GM03348 (cell line): ENCODE measurements at places on chromosomes 1 and 21.

- DNase-seq: peak; percentile 70
Measured at GRCh38 chr1:203463469-203464062, 12.0 kb upstream of the PRELP start.

GRCh38 chr1:31591425-31592093 lies 15.2 kb downstream of the TINAGL1 start:
- no peak for DNase-seq

- peak; percentile 41 for DNase-seq
Measured at GRCh38 chr1:150971583-150972416, 2.8 kb downstream of the CERS2 start.

DNA sequence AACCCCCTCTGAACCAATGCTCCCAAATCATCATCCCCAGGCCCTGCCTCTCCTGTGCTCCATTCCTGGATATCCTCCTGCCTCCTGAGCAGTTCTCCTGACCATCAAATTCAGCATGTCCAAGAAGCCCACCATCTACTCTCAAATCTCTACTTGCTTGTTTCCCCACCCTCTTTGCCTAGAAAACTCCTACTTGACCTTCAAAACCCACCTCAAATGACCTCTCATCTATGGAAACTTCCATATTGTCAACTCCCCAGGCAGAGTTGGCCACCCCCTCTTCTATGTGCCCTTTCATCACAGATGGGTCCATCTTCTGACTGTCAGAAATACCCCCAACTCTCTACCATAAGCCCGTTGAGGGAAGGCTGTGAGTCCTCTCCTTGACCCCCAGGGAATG lies 16.8 kb downstream of the ADGRB2 start:
- DNase-seq: no peak

- DNase-seq: no peak
Measured at GRCh38 chr21:18170829-18171228, 73.8 kb upstream of the CHODL start.

DNA sequence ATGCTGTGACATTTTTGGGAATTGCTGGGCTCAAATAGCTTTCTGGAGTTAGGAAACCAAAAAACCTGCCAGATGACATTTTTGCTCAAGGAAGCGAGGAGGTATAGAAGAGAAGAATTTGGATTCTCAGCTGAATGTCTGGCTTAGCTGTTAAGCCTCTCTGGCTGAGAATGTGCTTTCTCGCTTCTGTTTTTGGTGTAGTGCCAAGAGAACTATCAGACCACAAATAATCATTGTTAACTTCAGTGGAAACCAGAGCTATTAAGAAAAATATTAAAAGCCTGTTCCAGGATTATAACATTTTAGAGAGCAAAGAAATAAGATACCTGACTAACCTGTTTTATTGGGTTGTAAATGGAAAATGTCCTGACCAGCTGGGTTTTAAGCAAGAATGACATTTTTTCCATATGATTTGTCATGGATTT lies 39.5 kb upstream of the DIPK1A start:
- peak; percentile 23 for DNase-seq

- DNase-seq: no peak
Measured at GRCh38 chr1:36258960-36259344, 34.7 kb downstream of the THRAP3 start.

- peak; percentile 67 for DNase-seq
Measured at GRCh38 chr1:111656086-111657017, 36.8 kb downstream of the RAP1A start.

GRCh38 chr1:155834296-155834926 lies 22.6 kb downstream of the GON4L start:
- DNase-seq: peak; percentile 44

DNA sequence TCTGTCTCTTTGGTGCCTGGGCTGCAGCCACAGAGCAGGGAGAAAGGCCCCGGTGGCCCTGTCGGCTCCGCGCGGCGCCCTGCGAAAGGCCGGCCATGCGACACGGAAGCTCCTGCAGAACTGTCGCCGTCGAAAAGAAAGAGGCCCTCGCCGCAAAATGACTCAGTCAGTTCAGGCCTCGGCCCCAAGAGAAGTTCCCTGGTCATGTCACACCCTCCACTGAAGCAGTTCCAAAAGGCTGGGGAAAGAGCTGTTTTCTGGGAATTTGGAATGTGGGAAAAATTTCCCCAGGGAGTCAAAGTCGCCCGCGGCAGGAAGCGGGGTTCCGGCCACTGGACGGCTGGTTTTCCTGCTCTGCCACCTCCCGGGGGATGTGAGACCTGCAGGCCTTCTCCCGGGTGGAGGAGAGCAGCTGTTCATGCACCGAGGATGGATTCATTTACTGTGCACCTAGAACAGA lies 115.8 kb upstream of the ZNF678 start:
- peak; percentile 79 for DNase-seq

DNA sequence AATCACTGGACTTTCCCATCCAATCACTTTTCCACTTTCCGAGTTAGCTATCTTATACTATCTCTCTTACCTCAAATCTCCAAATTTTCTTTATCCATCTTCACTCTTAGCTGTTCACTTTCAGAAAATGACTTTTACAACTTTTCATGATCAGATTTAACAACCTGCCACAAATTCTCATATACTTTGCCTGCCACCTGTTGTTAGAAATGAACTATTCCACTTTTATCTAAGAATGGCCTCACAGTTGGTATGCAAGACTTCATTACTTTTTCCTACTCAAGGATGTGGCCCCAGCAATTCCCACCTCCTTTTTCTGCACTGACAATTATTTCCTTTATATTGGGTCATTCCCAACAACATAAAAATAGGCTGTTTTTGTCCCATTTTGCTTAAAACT lies 93.6 kb upstream of the DEPDC1 start:
- no peak for DNase-seq

DNA sequence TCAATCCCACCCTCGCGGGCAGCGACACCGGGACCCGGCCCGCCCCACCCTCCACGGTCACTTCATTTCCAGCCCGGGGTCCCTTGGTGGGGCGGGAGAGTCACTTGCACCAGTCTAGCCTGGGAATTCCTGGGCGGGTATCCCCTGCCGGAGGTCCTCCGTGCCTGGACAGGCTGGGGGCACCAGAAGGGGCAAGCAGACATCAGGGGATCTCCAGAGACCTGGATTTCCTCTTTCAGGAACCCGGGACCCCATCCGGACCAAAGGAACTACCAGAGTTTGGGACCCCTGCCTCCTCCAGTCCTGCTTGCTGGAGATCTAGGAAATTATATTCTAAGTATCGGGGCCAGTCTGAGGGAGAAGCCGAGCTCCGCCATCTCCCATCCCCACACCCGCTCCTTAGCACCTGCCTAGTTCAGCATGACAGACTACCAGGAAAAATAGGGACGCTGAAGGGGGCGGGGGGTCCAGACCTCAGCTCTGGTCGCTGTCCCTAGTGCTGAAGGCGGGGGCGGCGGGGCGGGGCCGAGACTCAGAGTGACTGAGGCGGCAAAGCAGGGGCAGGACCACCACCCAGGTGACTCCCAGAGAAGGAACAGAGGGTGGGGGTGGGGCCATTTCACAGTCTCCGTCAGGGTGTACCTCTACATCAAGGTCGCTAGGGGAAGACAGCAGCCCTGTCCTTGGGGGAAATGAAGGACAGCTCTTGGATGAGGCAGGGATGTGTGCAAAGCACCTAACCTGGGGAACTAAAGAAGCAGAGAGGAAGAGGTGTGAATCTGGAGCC lies 832 bp downstream of the HCN3 start:
- peak; percentile 61 for DNase-seq

GRCh38 chr1:157597959-157598667 lies at the start of gene FCRL4:
FCRL4 (minus strand) TSS chr1:157598085; CDS start chr1:157597944, 141 bp downstream.
- DNase-seq: no peak

DNA sequence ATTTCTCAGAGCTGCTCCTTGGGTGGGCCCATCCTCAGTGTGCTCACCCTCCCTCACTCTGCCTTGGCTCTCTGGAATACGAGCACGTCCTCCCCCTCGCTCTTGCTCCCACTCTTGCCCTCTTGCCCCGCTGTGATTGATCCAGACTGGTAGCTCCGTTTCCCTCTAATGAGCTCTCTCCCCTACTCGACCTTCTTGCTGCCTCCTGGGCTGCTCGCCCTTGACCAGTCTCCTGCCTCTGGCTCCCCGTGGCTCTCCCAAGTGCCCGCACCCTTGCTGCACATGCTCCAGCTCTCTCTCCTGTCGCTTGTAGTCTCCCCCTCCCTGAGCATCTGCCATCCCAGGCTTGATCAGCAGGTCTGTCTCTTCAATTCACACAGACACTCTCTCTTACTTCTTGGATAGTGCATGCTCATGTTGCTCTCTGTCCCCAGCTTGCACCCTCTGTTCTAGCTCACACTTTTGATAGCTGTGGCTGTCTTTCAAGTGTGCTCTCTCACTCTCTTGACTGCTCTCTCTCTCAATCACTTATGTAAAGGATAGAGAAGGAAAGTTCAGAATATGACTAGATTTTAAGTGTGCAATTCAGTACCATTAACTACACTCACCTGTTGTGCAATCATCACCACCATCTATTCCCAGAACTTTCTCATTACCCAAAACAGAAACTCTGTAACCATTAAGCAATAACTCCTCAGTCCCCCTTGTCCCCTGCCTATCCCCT lies 51.1 kb downstream of the PHC2 start:
- DNase-seq: no peak

GRCh38 chr1:26373789-26374188 lies 1.2 kb upstream of the ZNF683 start:
- DNase-seq: peak; percentile 16

- no peak for DNase-seq
Measured at GRCh38 chr1:223234170-223234514, 91.1 kb upstream of the TLR5 start.

GRCh38 chr1:1313500-1314236 lies 5.3 kb downstream of the PUSL1 start:
- no peak for DNase-seq

- DNase-seq: no peak
Measured at GRCh38 chr21:44890961-44891541, 17.6 kb upstream of the PTTG1IP start.

- no peak for DNase-seq
Measured at GRCh38 chr1:10516925-10517676, 42.4 kb downstream of the PEX14 start.

- DNase-seq: no peak
Measured at GRCh38 chr1:149846593-149847466, 52.5 kb upstream of the BOLA1 start.

DNA sequence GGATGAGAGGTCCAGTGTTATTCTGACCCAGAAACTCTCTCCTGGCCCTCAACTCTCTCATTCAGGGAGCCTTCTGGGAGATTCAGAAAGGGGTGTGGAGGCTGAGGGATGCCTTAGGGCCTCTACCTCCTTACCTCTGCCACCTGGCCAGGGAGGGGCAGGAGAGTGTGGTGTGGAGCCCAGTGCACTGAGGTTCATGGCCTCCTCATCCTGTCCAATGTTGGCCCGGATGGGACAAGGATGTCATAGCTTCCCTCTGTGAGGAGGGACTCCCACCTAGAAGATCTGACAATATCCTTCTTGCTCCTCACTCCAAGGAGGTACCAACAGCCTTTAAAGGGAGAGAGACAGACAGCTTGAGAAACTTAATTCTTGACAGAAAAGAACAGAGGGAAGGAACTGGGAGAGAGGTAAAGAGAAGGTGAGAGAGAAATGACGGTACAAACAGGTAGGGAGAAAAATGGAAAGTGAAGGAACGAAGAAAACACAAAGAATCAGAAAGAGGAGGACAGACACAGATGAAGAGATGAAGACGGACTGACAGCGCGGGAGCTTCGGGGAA lies 779 bp downstream of the BEND5 start:
- no peak for DNase-seq

DNA sequence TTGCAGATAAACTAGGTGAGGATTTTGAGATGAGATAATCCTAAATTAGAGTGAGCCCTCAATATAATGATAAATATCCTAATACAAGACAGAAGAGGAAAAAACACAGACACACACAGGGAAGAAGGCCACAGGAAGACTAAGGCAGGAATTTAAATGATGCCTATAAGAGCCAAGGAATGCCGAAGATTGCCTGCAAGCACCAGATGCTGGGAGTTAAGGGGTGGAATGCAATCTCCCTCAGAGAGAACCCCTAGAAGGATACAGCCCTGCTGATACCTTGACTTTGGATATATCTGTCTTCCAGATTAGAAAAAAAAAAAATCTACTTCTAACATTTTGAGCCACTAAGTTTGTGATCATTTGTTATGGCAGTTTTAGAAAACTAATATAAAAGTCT lies 299.7 kb upstream of the PRMT6 start:
- no peak for DNase-seq

DNA sequence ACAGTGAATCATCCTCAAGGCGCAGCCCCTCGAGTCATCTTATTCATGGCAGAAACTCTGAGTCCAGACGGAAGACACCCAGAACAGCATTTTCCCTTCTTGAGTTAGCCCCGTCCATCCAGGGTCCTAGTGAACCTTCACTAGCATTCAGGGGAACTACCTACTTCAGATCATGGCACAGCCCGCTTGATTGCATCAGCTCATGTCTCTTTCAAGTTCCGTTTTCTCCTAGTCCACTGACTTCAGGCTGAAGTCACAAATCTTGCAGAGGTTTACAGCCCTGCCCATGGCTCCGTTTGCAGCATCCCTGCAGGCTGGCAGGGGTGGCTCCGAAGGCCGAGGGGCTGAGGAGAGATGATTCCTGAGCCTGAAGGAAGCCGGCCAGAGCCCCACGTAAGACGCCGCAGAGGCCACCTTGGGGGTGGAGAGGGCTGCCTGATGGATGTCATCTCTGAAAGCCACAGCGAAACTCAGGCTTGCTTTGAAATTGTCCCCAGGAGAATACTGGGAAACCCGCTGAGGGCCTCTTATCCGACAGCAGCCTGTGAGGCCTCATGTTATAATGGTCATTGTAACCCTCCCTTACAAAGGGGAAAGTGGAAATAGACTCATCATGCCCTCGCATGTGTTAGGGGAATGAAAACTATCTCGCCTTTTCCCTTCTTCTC lies 310.2 kb upstream of the AJAP1 start:
- no peak for DNase-seq

DNA sequence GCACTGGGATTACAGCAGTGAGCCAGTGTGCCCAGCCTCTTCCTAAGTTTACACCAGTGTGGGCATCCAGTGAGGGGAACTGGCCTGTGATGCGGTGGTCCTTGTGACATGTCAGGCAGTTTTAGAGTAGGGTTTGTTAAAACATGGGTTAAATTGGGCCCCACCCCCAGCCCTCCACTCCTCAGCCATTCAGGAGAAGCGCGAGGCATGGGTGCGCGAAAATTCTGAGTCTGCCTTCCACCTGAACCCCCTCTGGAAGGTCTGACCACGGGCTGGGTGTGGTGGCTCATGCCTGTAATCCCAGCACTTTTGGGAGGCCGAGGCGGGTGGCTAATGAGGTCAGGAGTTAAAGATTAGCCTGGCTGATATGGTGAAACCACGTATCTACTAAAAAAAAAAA lies 51.7 kb downstream of the SKI start:
- no peak for DNase-seq

- no peak for DNase-seq
Measured at GRCh38 chr21:33843216-33843615, 72.4 kb downstream of the ATP5PO start.

- no peak for DNase-seq
Measured at GRCh38 chr1:208223136-208223535, 21.0 kb downstream of the PLXNA2 start.

DNA sequence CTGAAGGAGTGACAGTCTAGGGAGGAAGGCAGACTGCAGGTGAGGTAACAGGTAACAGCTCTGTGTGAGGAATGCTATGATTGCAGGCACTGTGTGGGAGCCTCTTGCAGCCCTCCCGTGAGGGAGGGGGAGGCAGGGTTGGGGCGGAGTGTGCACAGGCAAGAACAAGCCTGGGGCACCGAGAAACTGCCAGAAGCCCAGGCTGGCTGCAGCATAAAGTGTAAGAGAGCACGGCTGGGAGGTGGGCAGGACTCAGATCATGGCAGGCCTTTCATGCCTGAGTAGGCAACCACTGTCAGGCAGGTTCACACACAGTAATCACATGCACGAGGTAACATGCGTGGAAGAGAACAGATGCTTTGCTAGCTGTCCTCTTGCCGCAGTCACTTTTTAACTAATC lies 11.3 kb upstream of the RHEX start:
- DNase-seq: no peak

- DNase-seq: peak; percentile 51
Measured at GRCh38 chr1:206579747-206580437, 32.4 kb downstream of the EIF2D start.
